ENCODE measurements at places on chromosomes 4 and X. TPM values are rescaled to one million over a fixed set of nuclear protein-coding genes. Genes with fewer than 3 reads are reported as not detected.

CTAG1B gene
- not detected for polyA plus RNA-seq

STARD8 gene
- polyA plus RNA-seq, result 6.0 TPM

STK32B gene
- 0.02 TPM for polyA plus RNA-seq

PLAC1 gene
- not detected for polyA plus RNA-seq

CXCL11 gene
- 0.07 TPM for polyA plus RNA-seq

SPACA5B gene
- not detected for polyA plus RNA-seq

PF4V1 gene
- not detected for polyA plus RNA-seq

GABRG1 gene
- polyA plus RNA-seq, result not detected

STBD1 gene
- polyA plus RNA-seq, result 33.8 TPM

CNKSR2 gene
- polyA plus RNA-seq, result 0.38 TPM

HS6ST2 gene
- 0.23 TPM for polyA plus RNA-seq

SATL1 gene
- 0.14 TPM for polyA plus RNA-seq

ATP1B4 gene
- 3.8 TPM for polyA plus RNA-seq

LONRF3 gene
- polyA plus RNA-seq, result 2.1 TPM

ARAP2 gene
- 0.72 TPM for polyA plus RNA-seq

RTL9 gene
- polyA plus RNA-seq, result 0.20 TPM

MAGED4B gene
- polyA plus RNA-seq, result 1.9 TPM

VEGFD gene
- 1.6 TPM for polyA plus RNA-seq

CENPVL3 gene
- polyA plus RNA-seq, result not detected

TRO gene
- 4.8 TPM for polyA plus RNA-seq

RADX gene
- 0.61 TPM for polyA plus RNA-seq

TEX11 gene
- polyA plus RNA-seq, result not detected

PPP2R2C gene
- 2.8 TPM for polyA plus RNA-seq

F8A2 gene
- polyA plus RNA-seq, result not detected

KIAA1210 gene
- polyA plus RNA-seq, result 0.02 TPM

TLL1 gene
- polyA plus RNA-seq, result 0.52 TPM

GPR34 gene
- 1.5 TPM for polyA plus RNA-seq

G3BP2 gene
- 22.3 TPM for polyA plus RNA-seq

PDZD4 gene
- 4.1 TPM for polyA plus RNA-seq

ARMCX4 gene
- polyA plus RNA-seq, result 14.1 TPM

SLC25A53 gene
- polyA plus RNA-seq, result 7.8 TPM

PCSK1N gene
- 9.6 TPM for polyA plus RNA-seq

MAGEC1 gene
- not detected for polyA plus RNA-seq

NAP1L2 gene
- polyA plus RNA-seq, result 8.6 TPM

LIMCH1 gene
- polyA plus RNA-seq, result 43.3 TPM

CT47A7 gene
- polyA plus RNA-seq, result not detected

TENM3 gene
- 0.88 TPM for polyA plus RNA-seq

SPP1 gene
- polyA plus RNA-seq, result 20.9 TPM

HSD17B11 gene
- 30.0 TPM for polyA plus RNA-seq

FRG2 gene
- polyA plus RNA-seq, result not detected

TRIM61 gene
- 2.3 TPM for polyA plus RNA-seq

RPGR gene
- polyA plus RNA-seq, result 10.9 TPM

SMIM31 gene
- not detected for polyA plus RNA-seq

DDX53 gene
- polyA plus RNA-seq, result not detected

LCORL gene
- polyA plus RNA-seq, result 1.6 TPM

PRR32 gene
- 2.3 TPM for polyA plus RNA-seq
